CD14-positive monocyte (primary cell): ENCODE measurements at places on chromosomes 13 and 19.

GRCh38 chr13:92938486-92939020 lies 288.1 kb upstream of the GPC6 start:
- DNase-seq, result no peak

GRCh38 chr13:21670006-21670882 lies 629 bp upstream of the FGF9 start:
- DNase-seq, result peak; percentile 14

DNA sequence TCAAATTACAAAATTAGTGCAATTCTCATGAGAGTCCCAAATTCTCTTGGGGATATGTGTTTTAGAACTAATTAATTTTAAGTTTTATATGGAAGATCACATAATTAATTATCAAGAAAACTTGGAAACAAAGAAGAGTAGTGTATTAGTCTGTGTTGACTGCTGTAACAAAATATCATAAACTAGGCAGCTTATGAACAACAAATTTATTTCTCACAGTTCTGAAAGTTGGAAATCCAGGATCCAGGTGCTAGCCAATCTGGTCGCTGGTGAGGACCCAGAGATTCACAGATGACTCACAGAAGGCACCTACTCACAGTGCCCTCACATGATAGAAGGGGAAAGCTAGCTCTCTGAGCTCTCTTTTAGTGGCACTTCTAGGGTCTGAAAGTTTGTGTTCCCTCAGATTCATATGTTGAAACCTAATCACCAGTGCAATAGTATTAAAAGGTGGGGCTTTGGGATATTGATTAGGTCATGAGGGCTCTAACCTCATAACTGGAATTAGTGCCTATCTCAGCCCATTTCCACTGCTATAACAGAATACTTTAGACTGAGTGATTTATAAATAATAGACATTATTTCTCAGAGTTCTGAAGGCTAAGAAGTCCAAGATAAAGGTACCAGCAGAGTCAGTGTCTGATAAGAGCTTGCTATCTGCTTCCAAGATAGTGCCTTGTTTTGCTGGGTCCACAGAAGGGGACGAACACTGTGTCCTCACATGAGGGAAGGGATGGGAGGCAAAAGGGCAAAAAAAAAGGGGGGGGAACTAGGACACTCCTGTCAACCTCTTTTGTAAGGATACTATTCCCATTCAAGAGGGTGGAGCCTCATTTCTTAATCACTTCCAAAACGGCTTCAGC lies 1.5 kb upstream of the ARGLU1 start:
- DNase-seq, result no peak

DNA sequence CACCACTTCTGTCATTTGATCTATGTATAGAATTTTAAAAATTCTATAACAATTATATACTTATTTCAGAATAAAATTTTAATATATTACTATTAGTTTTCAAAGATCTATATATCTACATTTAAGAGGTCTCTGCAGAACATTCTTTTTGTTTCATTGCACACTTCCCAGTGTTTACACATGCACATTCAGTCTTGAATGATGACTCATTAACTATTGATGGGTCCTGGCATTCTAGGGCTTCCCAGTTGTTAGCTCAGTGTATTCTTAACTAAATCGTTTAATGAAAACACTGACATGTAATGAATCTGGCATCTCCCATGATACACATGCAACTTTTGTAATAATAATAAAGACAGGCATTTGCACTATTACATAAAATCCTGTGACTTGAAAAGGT lies 324.6 kb downstream of the KLF12 start:
- no peak for DNase-seq

DNA sequence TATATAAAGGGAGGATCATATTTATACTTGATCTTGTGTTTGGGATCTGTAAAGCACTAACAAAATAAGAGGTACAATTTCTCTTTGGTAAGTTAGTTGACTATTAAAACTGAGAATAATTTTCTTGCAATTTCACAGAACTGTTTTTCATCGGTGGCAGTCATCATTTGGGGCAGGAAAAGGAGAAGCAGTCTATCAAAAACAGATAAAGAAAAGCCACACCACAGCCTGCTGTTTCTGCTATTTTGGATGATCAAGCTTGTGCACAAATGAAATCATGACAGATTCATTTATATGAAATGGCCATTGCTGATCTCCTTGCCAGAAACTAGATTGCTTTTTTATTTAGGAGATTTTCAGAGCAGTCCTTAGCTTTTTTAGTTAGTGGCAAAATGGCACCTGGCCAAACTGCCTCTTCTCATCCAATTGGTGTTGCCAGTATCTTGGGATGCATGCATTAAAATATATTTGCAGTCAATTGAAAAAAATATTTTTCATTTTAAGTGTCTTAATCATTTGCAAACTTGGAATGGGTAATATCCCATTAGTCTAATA lies 326.0 kb downstream of the HS6ST3 start:
- no peak for DNase-seq

DNA sequence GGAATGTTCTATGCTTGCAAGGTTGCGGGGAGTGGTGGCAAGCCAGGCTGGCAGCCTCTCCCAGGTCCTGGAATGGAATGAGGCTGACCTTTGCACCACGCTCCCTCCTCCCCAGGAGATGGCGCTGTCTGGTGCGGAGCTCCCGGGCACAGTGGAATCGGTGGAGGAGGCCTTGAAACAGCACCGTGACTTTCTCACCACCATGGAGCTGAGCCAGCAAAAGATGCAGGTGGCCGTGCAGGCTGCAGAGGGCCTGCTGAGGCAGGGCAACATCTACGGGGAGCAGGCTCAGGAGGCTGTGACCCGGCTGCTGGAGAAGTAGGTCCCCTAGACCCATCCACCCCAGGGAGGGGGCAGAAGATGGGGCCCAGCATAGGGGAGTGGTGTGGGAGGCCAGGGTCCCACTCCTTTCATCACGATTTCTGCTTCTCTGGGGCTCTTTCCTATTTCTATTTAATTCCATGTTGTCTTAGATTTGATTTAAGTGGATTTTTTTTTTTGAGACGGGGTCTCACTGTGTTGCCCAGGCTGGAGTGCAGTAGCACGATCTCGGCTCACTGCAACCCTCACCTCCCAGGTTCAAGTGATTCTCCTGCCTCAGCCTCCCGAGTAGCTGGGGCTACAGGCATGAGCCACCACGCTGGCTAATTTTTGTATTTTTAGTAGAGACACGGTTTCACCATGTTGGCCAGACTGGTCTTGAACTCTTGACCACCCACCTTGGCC lies 53.2 kb upstream of the SHKBP1 start:
- DNase-seq, result peak; percentile 37

DNA sequence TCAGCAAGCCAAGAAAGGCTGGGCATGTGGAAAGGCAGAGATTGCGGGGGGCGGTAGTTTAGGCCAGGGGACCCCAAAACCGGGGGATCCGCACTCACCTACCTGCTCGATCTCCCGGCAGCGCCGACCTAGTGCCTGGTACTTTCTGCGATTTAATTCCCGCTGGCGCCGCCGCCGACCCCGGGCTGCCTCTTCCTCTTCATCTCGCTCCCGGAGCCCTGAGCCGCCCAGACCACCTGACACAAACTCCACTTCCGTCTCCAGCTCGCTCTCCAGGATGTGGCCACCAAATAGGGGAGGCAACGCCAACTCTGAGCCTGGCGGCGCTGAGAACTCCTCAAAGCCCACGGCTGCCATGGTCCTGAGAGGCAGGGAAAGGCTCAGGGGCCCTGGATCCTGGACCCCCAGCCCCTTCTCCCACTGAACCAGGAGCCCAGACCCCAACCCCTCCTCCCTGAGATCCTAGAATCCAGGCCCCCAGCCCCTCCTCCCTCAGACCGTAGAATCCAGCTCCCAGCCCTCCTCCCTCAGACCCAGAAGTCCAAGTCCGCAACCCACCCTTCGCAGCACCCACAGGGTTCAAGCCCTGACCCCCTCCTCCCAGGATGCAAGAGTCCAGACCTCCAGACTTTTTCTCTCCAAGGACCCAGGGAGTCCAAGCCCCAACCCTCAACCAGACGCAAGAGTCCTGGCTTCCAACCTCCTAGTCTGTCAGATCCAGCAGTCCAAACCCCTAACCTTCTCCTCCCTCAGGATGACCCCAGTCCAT lies 933 bp downstream of the TFPT start:
- no peak for DNase-seq

GRCh38 chr13:43758834-43759233 lies 27.9 kb downstream of the ENOX1 start:
- no peak for DNase-seq

- no peak for DNase-seq
Observed at GRCh38 chr19:11534948-11535347, 3.7 kb upstream of the CNN1 start.

GRCh38 chr13:100394005-100394695 lies 194.4 kb downstream of the GGACT start:
- DNase-seq, result no peak

GRCh38 chr19:27972291-27973040 lies 1240.5 kb downstream of the UQCRFS1 start:
- DNase-seq, result no peak

DNA sequence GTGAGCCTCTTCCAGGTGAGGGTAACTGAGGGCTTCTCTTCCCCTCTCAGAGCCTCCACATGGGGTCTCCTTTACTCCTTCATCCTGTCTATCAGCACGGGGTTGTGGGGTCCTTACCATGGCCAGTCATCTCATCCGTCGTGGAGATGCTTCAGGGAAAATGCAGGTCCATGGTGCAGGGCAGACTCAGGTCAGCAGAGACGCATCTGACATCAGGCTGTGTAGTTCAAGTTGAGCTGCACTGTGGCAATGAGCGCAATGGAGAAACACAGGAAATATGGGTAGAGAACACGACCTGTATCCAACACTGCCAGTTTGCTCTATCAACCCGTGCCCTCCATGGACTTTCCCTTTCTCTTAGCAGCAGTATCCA lies 13.9 kb downstream of the LILRA5 start:
- no peak for DNase-seq

DNA sequence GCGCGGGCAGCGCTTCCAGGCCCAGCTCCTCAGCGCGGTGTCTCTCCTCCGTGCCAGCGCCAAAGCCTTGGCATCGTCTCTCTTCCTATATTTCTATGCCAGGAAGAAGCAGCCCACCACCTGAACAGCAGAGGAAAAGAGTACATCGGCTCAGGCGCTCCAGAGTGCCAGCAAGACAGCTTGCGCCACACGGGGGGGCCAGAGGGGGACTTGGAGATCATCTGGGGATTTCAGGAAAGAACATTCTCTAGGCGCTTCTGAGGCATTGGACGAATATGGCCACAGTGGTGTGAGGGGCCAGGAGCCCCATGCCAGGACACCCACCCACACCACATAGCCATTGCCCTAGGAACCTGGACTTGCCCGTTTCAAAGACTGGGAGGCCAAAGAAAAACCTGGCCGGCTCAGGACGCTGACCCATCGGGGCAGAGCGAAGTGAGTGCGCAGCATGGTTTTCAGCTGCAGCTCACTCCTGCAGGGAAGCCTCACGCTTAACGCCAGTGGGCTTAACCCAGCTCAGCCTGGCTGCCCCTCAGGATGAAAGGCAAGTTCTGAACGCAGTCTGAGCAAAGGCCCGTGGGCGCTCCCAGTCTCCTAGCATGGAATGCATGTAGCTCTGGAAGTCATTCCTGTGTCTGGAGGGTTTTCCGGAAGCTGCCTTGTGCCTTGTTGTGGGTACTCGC lies 62.1 kb downstream of the GGACT start:
- no peak for DNase-seq

DNA sequence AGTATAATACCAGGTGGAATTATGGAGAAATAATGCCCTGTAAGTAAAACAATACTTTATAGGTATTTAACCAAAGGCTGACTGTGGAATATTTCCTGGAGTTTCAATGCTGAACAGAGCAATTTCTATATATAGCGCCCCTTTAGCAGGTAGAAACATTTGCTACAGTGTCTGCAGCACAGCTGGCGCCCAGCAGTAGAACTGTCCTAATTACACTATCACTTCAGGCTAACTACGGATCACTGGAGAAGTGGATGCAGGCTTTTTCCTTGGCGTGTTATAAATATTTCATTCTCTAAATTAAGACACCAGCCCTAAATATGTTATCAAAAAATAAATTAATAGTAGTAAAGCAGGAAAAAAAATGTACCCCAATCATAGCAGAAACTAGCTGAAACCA lies 3.1 kb downstream of the SHISA2 start:
- no peak for DNase-seq

GRCh38 chr13:110017379-110017778 lies 231.0 kb upstream of the IRS2 start:
- no peak for DNase-seq

- no peak for DNase-seq
Observed at GRCh38 chr19:2416321-2417097, 10.9 kb downstream of the TIMM13 start.
